EH (cell line): ENCODE measurements at places on chromosomes 11 and 22.

DNA sequence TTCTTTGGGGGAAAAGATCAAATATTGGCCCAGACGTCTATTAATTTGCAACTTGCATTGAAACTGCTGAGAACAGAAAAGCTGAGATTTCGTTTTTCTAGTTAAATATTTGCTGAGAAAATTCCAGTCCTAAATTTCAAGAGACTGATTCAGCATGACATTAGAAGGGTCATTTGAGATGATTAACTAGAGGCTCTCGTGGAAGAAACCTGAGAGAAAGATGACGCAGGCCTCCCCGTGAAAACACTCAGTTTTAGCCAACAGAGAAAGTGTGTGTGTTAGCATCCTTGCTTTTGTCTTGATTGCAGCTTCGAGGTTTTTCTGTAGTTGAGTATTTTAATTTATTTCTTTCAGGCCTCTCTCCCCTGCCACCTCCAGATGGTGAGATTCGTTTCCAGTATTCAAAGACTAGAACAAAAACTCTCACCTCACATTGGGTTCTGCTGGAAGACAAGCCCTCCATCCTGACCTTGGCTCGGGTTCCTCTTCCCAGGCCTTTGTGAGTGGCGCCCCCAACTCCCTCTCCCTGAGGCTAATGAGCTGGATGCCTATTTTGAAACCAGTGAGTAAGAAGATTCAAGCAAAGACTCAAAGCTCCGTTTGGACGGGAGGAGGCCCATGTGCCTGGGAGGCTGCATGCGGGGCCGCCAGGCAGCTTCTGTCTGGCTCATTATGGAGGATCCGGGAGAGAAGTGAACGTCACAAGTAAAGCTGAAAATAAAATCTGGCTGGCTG, 52.4 kb downstream of the CELSR1 start:
- DNase-seq: peak; percentile 72

DNA sequence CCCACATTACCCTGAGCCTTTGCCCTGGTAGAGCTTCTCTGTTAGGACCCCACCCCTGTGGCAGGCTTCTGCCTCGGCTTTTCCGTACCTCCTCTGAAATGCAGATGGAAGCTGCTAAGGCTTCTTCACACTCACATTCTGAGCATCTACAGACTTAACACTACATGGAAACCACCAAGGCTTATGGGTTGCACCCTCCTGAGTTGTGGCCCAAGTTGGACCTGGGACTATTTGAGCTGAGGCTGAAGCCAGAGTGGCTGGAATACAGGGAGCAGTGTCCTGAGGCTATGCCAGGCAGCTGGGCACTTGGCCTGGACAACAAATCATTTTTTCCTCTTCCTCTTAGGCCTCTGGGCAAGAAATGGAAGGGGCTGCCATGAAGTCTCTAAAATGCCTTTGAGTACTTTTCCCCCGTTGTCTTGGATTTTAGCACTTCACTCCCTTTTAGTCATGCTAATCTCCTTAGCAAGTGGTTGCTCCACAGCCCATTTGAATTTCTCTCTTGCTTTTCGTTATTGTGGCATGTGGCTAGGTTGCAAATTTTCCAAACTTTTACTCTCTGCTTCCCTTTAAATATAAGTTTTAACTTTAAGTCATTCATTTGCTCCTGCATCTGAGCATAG, 114.8 kb upstream of the FIBIN start:
- DNase-seq: no peak

- no peak for DNase-seq
Observed at GRCh38 chr11:17905477-17905876, 107.4 kb downstream of the SERGEF start.

DNA sequence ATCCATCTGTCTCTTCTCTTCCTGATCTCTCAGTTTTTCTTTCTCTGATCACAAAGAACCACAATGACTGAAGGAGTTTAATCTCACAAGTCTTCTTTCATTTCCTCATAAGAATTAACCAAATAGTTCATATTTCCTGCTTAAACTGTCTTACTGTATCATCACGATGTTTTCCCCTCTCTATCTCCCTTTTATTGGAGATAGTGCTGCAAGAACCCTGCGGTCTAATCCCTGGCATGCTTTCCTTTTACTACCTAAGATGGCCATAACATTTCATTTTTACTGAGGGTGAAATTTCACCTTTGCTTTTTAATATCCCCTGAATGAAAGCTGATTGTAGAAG, 28.9 kb downstream of the CARD18 start:
- DNase-seq: no peak

GRCh38 chr22:47281126-47282106, 519.0 kb downstream of the TBC1D22A start:
- peak; percentile 19 for DNase-seq

DNA sequence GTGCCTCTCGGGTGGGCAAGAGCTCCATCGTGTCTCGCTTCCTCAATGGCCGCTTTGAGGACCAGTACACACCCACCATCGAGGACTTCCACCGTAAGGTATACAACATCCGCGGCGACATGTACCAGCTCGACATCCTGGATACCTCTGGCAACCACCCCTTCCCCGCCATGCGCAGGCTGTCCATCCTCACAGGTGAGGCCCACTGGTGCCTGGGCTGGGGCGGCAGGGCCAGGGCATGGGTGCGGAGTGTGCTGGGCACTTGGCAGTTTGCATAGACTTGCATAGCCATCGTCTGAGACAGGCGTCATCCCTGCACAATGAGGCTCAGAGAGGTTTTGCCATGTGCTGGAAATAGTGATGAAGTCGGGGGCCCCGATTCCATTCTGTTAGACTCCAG, 6.3 kb downstream of the RASD2 start:
- no peak for DNase-seq

DNA sequence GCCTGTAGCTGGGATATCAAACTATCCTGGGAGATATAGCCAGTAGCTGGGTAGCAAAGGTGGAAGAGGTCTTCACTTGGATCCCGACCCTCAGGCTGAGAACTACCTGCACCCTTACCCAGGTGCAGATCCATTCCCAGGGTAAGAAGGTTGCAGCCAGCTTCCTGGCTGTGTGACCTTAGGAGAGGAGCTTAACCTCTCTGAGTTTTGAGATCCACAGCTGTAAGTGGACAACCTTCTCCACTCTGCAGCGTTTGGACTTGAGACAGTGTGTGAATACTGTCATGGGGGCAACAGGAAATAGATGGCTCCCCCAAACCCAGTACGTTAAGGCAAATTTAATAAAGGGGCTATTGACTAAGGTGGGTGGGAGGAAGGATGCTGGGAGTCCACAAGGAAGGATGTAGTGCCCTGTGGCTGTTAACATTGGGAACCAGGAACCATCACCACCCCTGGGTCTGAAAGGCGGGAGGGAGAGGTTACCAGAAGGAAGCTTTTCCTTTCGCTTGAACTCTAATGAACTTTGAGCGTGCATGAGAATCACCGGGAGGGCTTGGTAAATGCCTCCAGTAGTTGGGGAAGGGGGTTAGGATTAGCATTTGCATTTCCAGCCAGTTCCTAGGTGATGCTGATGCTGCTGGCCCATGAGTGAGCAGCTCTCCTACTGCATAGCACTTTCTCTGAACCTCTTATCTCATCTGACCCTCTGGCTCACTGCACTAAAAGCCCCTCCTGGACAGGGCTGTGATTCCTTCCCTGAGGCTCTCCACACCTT, 24.4 kb downstream of the SGSM1 start:
- no peak for DNase-seq

- no peak for DNase-seq
Observed at GRCh38 chr11:6378640-6378989, 11.7 kb upstream of the SMPD1 start.
